Activated CD8-positive, alpha-beta memory T cell treated with anti-CD3 and anti-CD28 coated beads for 4 hours (primary cell): ENCODE measurements at places on chromosomes 16 and 17.

GRCh38 chr17:8956465-8956902 lies 9.0 kb downstream of the PIK3R5 start:
- DNase-seq: no peak

- DNase-seq: no peak
Observed at GRCh38 chr16:3511286-3512180, 10.7 kb downstream of the CLUAP1 start.

DNA sequence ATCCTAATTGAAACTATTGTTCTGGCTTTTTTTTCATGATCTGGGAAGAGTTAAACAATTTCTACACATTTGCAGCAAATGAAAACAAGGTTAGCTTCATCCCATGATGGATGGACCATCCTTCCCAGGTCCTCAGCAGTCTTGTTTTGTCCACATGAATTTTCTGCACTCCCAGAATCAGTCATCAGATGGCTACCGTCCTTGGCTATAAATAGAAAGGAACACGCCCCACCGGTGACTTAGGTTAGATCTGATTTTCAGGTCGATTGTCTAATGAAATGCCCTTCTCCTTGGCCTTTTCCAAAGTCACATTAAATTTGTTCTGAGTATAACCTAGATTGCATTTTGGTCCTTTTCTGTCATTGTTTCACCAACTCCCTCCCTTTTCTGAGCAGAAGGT lies 41.4 kb upstream of the NOL11 start:
- no peak for DNase-seq

DNA sequence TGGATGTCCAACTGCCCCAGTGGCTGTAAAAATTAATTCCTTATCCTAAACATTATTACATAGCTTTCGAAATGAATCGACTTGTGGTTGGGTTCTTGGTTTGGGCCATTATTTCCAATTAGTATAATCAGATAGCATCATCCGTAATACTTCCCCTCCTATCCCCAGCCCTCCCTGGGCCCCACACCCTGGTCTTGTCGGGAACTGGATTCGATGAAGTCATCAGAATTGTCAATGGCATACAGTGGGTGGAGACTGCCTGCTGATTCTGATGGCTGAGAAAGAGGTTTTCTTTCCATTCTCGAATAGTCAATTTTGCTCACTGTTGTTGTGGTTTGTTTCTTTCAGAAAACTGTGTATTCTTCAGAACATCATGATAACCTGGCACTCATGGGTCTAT lies 395.1 kb downstream of the SEC14L1 start:
- no peak for DNase-seq

DNA sequence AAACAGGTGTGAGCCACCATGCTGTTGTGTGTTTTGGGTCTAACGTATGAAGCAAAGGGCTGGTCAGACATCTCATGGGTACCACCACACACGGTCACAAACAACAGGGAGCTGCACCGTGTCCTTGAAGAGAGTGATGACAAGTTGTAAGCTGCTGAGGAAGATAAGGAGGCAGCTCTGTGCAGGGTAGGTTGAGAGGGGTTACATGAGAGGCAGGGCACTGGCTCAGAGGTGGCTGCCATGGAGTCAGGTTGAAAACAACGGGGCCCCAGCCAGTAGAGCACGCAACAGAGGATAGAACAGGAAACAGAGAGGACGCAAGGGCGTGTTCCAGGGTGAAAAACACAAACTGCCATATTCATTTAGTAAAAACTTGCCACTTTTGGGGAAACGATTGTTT lies 52.2 kb downstream of the TRARG1 start:
- DNase-seq: no peak

DNA sequence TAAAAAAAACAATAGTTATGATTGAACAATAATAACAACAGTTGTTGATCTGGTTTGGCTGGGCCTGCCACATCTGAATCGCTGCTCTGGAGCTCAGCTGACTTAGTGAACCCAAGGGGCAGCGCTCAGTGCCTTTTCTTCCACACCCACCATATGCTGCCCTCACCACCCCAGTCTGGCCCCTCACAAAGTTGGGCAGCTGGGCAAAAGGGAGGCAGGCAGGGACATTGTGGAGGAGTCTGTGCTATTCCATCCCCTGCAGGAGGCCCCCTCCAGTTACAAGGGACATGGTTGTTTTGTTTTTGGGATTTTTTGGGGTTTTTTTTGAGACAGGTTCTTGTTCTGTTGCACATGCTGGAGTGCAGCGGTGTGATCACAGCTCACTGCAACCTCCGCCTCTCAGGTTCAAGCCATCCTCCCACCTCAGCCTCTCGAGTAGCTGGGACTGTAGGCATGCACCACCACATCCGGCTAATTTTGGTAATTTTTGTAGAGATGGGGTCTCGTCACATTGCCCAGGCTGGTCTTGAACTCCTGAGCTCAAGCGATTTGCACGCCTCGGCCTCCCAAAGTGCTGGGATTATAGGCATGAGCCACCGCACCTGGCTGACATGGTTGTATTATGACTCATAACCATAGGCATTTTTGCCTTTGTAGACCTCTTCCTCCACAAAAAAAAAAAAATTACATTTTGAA lies 8.6 kb upstream of the PECAM1 start:
- no peak for DNase-seq

DNA sequence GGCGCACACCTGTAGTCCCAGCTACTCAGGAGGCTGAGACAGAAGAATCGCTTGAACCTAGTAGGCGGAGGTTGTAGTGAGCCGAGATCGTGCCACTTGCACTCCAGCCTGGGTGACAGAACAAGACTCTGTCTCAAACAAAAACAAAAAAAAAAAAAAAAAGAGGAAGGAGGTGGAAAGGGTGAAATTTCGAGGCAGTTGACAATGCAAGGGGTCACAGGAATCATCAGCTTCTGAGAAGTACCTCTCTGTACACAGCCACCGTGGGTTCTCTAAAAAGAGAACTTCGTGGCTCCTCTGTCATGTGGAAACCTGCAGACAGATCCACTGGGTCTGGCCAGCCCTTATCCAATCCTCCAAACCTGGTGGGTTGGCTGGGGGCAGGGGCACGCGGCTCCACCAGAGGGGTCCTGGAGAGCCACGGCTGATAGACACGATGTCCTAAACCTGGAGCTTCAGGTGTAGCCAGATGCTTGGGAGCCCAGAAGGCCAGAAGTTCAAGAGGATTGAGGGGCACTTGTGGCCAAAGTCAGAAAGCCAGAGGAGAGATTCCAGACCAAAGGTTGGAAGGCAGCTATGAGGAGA lies 540 bp upstream of the CD300LF start:
- DNase-seq: no peak

GRCh38 chr16:50204453-50205108 lies 51.5 kb downstream of the TENT4B start:
- DNase-seq: no peak

DNA sequence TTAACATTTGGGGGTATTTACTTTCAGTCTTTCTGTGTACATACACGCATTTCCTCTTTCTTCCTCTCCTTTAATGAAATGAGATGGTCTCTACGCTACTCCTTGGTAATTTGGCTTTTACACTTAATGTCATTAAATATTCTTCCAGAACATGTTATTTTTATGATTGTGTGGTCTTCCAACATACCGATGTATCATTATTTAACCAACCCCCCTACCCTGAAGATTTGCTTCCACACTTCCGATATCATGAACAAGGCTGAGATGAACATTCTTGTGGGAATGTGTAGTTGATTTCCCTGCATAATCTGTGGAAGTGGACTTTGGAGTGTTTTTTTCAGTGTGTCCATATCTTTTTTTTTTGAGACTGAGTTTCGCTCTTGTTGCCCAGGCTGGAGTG lies 2.3 kb upstream of the PGS1 start:
- no peak for DNase-seq
